ENCODE measurements at places on chromosomes 11 and 22.

- no peak for DNase-seq
Observed at GRCh38 chr22:50625131-50625567, 2.8 kb downstream of the ARSA start.

DNA sequence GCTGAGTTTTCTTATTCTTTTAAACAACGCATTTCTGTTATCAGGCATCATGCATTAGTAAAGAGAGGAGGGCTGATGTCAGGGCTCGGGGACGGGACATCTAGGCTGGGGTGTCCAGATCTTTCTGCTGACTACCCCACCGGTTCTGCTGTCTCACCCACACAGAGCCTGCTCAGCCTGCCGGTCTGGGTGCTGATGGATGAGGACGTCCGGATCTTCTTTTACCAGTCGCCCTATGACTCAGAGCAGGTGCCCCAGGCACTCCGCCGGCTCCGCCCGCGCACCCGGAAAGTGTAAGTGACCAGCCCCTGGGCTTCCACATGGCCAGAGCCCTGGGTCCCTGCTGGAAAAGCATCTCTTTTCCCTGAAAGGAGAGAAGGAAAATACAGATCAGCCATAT, 9.4 kb downstream of the NCF4 start:
- DNase-seq: no peak

- DNase-seq: no peak
Observed at GRCh38 chr11:66337103-66337899, 1.1 kb upstream of the RIN1 start.

GRCh38 chr22:25990940-25991339, 178.3 kb upstream of the SEZ6L start:
- no peak for DNase-seq

- no peak for DNase-seq
Observed at GRCh38 chr11:57511741-57512430, 3.6 kb downstream of the SLC43A1 start.

GRCh38 chr11:7485186-7486097, at the start of gene OLFML1:
OLFML1 (plus strand) TSS chr11:7485506; CDS start chr11:7485876, 370 bp downstream.
- DNase-seq: no peak

DNA sequence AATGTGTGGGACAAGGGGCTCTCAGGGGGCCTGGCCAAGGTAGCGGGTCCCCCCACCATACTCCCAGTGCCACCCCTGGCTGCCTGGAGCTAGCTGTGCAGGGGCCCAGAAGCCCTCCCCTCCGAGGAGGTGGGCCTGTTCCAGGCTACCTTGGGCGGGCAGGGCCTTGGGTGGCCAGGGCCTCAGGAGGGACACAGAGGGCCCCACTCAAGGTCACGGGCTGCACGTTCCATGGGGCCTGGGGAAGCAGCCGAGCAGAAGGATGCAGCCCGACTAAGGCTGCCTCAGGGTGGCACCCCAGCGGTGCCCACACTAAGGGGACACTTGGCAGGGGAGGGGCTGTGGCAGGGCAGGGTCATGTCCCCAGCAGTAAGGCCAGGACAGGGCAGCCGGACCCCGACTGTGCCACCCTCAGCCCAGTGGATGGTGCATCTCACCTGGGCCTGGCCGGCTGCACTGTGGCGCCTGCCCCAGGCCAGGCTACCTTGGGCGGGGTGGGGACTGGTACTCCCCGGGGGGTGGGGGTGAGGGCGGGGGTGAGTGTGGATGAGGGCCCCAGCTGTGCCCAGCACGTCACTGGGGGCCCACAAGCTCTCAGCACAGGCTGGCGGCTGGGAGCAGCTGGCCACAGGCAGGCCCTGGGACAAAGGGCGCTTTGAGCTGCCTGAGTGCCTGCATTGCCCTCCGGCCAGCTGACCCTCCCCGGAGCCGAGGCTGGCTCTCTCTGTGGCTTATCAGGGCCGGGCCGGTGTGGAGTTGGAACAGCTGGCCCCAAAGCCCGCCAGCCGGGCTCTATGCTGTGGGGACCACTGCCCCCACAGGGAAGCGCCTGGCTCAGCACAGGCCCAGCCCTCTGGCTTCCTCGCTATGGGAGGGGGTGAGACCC, 117.1 kb downstream of the KCNQ1 start:
- no peak for DNase-seq

DNA sequence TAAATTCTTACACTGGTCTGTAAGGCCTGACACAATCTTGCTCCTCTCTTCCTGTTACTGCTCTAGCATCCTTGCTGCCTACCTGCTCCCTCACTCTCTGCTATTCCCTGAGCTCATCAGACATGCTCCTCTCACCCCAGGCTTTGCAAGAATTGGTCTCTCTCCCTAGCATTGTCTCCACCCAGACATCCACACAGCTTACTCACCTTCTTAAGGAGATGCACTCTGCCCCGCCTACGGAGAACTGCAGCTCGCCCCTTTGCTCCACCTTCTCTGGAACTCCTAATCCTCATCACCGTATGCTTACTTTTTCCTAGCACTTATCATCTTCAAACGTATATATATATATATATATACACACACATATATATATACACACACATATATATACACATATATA, 23.3 kb upstream of the TMPRSS5 start:
- DNase-seq: no peak

- no peak for DNase-seq
Observed at GRCh38 chr11:63804259-63804658, 9.0 kb upstream of the SPINDOC start.

DNA sequence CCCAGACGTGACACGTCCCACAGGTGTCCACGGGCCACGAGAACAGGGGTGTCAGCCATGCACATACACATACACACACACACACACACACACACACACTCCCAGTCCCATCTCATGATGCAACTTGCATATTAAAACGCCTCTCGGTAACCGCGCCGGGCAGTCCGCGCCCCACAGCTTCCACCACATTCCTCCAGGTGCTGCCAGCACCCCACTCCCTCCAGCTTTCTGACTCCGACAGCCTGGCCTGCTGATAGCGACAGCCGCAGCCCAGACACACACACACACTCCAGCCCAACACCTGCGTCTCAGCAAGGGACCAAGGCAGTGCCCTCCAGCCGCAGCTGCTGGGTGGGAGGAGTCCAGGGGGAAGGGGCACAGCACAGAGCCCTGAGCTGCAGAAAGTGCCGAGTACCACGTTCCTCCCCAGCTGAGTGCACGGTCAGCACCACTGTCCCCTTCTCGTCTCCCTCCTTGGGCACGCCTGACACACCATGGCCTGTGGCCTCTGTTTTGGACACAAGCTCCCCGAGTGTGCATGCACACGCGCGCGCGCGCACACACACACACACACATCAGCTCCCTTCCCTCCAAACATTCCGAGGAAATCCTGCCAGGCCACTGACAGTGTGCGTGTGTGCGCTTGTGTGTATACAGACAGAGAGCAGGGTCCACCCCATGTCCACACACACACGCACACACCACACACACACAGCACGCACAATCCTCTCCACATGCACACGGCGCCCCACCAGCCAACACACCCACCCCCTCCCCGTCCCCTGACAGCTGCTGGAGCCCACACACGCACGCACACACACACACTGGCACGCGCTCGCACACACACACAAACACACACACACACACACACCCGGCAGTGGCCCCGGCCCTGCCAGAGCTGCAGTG, 1.2 kb downstream of the ELFN2 start:
- DNase-seq: no peak

DNA sequence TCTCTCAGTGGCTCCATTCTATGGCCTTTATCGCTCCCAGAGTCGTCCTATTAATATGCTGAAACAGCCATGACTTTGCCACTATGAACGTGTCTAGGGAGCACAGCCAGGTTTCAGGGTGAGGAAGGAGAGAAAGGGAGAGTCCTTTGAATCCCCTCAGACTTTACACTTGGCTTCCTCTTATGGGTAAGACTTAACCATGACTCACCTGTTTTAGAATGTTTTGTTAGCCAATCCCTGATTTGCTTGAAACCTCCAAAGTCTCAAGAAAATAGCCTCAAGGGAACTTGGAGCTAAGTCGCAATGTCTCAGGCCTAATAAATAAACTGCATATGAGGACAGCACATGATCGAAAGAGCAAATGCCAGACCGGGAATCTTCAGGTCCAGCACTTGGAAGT, 131.2 kb upstream of the RCN1 start:
- DNase-seq: no peak

GRCh38 chr22:18120857-18121256, 10.2 kb downstream of the TUBA8 start:
- no peak for DNase-seq

DNA sequence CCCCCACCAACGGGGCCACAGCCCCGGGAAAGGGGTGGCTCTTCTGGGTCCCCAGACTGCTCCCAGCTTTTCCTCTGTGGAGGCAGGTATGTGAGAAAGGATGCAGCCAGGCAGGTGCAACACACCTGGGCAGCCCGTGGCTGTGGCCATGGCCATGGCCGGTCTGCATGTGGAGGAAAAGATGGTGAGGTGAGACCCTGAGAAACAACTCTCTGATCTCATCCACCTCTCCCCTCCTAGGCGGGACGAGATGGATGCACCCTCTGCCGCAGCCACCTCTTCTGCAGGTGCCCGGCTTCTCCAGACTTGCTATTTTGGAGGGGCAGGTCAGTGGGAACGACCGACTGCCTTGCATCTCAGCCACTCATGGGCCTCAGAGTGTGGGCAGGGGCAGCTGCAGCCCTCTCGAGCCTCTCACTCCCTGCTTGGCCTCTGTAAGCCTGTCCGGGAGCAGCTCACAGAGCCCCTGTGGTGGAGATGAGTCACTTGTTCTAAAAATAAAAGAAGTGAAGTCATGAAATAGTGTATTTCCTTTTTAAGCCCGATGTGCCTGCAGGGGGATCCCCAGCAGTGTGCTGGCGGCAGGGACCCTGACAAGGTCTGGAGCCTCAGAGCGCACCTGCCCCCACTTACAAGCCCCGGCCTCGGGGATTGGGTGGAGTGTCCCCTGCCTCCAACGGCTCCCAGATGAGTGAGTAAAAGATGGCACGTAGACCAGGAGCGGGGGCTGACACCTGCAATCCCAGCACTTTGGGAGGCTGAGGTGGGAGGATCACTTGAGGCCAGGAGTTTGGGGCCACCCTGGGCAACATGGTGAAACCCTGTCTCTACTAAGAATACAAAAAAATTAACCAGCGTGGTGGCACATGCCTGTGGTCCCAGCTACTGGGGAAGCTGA, 10.7 kb downstream of the SMIM38 start:
- peak; percentile 61 for DNase-seq

- no peak for DNase-seq
Observed at GRCh38 chr11:107682171-107682570, 29.7 kb downstream of the SLN start.

- no peak for DNase-seq
Observed at GRCh38 chr11:26584818-26585217, 12.8 kb upstream of the MUC15 start.

- no peak for DNase-seq
Observed at GRCh38 chr11:128553662-128554362, 33.5 kb downstream of the ETS1 start.

GRCh38 chr11:5188201-5188600, 12.3 kb downstream of the OR51V1 start:
- DNase-seq: no peak

DNA sequence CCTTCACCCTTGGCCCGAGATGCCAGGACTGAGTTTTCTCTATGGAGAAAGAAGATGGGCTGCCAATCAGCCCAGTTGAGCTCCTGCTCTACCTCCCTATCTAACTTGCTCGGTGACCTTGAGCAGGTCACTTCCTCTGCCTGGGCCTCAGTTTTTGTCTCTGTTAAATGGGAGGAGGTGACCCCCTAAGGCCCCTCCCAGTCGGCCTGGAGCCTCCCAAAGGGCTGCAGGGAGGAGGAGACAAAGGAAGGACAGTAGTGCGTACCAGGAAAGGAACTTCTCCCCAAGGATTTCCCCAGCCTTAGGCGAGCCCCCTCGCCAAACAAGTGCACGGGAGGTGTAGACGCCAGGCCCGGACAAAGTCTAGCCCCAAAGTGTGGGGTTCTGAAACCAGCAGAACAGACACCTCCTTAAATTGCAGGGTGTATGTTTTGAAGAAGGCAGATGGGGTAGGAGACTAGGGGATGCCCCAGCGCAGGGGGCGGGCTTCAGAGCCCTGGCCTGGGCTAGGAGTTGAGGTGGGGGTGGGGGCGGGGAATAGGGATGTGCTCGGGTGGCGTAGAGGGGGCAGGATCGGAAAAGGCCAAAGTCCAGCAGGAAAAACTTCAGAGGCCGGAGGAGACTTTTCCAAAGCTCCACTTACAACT, 1.0 kb downstream of the CBX7 start:
- no peak for DNase-seq

DNA sequence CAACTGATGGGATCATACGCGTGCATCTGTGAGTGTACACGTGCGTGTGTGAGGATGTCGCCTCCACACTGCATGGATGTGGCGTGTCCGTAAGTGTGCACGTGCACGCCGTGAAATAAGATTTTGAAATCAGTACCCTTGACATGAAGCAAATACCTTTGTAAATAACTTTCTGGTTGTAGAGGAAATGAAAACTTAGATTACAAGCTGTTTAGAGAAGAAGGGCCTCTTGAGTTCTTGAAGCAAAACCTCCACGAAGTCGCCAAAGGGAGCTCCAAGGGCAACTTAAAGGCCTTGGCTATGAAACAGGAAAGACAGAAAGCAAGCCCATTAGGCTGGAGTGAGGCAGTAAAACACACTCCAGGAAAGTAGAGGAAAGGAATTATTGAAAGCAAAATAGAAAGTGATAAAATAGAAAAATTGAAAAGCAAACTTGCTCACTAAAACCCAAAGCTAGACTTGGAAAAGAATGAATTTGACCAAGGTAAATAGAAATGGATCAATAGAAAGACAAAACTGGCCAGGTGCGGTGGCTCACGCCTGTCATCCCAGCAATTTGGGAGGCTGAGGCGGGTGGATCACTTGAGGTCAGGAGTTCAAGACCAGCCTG, 29.7 kb upstream of the TOLLIP start:
- no peak for DNase-seq

DNA sequence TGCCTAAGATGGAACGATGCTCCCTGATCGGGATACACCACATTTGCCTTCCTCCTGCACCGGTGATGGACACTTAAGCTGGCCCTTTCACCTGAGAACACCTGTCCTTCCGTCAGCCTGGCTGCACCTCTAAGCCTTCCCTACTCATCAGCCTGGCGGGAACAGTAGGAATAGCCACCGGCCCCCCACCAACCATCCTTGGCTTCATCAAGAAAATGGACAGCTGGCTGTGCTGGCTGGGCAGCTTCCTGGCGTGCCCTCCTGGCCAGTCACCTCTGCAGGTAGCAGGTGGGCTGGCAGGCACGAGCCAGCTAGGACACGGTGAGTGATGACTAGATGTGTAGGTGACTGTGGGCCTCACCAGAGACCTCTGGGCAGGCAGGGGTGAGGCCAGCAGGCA, 142.8 kb downstream of the CTTN start:
- no peak for DNase-seq

DNA sequence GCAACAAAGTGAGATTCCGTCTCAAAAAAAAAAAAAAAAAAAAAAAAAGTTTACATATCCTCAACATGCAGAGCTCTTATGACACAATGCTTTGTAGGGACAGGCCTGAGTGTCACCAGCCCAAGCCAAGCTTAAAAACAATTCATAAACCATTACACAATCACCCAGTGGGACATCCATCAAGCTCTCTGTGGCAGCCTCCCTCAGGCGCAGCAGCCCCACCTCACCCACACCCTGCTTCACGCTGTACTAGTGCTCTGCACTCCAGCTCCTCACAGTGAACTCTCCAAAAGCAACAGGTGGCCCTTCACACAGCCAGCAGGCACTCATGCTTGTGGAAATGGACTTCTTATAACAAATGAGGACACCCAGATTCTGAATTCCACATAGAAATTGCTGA, 3.5 kb upstream of the FOXRED2 start:
- no peak for DNase-seq

All from stimulated activated CD4-positive, alpha-beta T cell treated with anti-CD3 and anti-CD28 coated beads, Interleukin-4, amount 100 ng/mL, for 1 hour (primary cell).